ENCODE measurements at places on chromosomes 13 and 19.

GRCh38 chr13:30105381-30105780 is 202.0 kb downstream of the KATNAL1 start:
- DNase-seq = no peak

DNA sequence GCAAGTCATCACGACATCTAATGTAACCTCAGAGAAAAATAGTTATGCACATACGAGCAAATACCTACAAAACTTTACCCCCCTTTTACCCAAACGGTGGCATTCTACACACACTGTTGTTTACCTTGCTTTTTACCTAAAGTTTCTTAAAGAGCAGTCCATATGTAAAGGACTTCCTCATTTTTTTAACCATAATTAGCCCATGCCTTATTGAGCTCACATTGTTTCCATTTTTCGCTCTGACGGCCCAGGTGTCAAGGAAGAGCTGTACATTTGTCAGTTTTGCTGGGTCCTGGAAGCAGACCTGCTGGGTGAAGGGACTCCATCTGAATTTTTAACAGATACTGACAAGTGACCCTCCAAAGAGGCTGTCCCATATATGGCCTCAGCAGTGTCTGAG is 89.4 kb downstream of the STK24 start:
- DNase-seq = no peak

GRCh38 chr19:56842412-56842811 is 1.9 kb upstream of the PEG3 start:
- DNase-seq = no peak

DNA sequence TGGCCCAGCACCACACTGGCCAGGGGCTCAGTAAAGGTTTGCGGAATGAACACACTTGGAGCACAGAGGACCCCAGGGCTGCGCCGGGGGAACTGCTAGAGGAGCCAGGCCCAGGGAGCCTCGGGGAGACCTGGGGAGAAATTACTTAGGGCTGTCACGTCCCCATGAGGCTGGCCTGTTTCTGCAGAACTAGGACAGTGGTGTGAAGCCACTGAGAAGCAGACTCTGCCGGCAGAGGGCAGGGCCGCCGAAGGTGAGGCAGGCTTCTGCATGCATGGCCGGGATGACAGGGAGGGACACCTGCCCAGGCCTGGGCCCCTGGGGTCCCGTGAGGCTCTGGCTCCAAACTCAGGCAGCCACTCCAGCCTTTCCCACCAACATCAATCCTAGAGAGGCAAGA is 26.4 kb downstream of the ELAVL1 start:
- no peak for DNase-seq

DNA sequence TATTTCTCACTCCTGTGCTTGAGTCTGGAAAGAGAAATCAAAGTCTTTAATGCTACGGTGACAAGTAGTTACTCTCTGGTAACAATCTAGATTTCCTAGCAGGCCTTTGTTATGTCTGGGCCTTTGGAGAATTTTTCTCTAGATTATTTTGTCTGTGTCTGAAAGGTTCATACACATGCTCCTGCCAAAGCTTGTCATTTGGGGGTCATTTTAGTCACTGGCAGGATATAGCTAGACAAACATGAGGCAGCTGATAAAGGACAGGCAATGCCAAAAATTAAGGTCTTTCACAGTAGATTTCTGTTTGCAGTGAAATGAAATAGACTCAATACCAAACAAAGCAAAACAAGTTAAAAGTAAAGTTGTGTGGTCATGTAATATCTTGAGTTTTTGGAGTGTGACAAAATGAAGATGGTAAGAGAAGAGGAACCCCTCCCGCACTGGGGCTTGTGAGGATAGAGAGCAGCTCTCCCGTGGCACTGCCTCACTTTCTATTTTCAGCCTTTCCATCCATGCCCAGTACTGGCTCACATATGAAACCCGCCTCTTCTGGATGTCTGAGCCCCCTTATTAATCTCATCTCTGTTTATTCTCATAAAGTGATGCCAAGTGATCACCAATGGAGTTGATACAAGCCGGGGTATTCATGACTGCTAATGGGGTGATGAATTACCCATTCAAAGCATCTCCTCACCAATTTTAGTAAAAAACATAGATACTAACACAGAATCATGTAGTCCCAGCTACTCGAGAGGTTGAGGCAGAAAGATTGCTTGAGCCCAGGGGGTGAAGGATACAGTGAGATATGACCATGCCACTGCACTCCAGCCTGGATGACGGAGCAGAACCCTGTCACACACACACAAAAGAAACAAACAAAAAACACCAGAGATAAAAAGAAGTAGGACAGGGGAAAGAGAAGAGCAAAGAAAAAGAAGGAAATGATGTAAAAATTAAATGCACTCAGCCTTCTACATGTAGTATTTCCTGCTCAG is 389.3 kb downstream of the FGF14 start:
- DNase-seq = no peak

- DNase-seq = no peak
Measured at GRCh38 chr19:3285647-3286176, 61.3 kb downstream of the CELF5 start.

GRCh38 chr19:53771144-53771543 is 53.0 kb downstream of the NLRP12 start:
- DNase-seq = peak; percentile 31

DNA sequence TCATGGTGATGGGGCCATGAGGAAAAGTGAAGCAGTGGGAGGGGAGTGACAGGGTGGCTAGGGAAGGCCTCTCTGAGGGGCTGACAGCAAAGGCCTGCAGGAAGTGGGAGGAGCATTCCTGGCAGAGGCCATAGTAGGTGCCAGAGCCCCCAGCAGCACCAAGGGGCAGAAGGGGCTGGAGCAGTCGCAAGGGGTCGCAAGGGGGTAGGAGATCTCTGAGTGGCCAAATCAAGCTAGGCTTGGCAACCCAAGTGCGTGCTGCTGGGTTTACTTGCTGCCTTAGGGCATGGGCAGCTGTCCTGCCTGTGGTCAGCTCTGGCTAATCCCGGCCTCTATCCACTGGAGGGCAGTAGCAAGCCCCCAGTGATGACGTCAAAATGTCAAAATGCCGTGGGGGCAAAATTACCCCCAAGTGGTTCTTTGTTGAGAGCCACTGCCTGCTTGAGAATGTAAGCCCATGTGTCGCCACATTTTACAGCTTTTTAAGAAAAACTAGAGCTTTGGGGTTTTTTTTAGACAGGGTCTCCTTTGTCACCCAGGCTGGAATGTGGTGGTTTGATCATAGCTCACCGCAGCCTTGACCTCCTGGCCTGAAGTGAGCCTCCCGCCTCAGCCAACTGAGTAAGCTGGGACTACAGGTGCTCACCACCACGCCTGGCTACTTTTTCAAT is 11.8 kb downstream of the CCDC97 start:
- DNase-seq = peak; percentile 64

- no peak for DNase-seq
Measured at GRCh38 chr19:47511128-47511517, 3.7 kb downstream of the NAPA start.
